ENCODE measurements at places on chromosomes 6 and 20. TPM values are rescaled to one million over a fixed set of nuclear protein-coding genes. Genes with fewer than 3 reads are reported as not detected.

The CST7 gene
- total RNA-seq = 1.4 TPM

The BTNL2 gene
- total RNA-seq = not detected

The COL9A1 gene
- 0.14 TPM for total RNA-seq

The RRP36 gene
- total RNA-seq = 26.1 TPM

The C6orf52 gene
- total RNA-seq = 0.49 TPM

The CHRNA4 gene
- 2.3 TPM for total RNA-seq

The PRSS35 gene
- not detected for total RNA-seq

The POPDC3 gene
- 47.8 TPM for total RNA-seq

The ADGRF5 gene
- 48.0 TPM for total RNA-seq

The PRRT1 gene
- total RNA-seq = 0.46 TPM

The ZNF512B gene
- total RNA-seq = 12.2 TPM

The PHF10 gene
- total RNA-seq = 55.2 TPM

The GPR6 gene
- total RNA-seq = not detected
